Stimulated activated CD4-positive, alpha-beta T cell treated with anti-CD3 and anti-CD28 coated beads, TNF-alpha, amount 100 ng/mL, for 48 hours (primary cell): ENCODE measurements at places on chromosomes 11 and 22.

DNA sequence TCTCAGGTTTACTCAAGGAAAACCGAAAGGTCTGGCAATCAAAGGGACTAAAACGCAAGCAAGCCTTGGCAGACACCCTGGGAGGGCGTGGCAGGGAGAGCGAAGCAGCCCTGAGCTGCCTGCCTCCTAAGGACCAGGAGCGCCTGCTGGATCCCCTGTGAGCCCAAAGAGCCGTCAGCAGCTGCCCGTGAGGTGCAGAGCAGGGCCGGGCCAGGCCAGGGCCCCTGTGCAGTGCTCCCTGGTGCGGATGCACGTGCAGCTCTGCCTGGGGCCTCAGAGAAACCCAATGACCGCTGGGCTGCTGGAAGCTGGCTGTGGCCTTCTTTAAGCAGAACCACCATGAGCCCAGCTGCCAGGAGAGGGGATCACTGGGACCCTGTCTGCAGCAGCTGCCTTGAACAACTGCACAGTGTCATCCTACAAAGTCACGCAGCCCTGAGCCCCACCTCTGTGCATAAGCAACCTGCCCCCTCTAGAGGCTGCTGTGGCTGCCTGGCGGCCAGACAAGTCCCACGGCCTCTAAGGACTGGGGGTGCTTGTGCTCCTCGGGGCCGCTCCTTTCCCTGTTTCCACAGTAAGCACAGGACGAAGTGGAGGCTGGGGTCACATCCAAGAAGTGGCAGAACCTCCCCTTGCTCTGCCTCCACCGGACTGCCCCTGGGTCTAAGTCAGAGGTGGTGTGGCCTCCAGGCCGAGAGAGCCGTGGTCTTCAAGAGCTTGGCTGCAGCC, 29.1 kb upstream of the COMT start:
- DNase-seq: no peak

- DNase-seq: no peak
Measured at GRCh38 chr22:45292731-45293442, 8.1 kb downstream of the UPK3A start.

GRCh38 chr11:22890227-22890626, 30.0 kb upstream of the CCDC179 start:
- no peak for DNase-seq

DNA sequence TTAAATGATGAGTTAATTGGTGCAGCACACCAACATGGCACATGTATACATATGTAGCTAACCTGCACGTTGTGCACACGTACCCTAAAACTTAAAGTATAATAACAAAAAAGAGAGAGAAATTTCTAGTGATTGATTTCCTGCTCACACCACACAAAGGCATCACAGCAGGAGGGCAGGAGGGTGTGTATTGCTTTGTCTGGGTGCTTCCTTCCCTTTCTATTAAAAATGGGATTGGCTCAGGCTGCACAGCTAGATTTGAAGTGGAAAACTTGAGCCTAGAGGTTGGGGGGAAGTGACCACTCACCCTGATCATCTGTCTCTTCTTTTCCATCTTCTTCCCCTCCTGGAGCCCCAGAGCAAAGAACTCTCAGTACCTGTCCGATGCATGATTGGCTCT, 944 bp upstream of the SCGB1D2 start:
- DNase-seq: no peak

GRCh38 chr22:28939394-28939793, 56.0 kb downstream of the ZNRF3 start:
- no peak for DNase-seq

DNA sequence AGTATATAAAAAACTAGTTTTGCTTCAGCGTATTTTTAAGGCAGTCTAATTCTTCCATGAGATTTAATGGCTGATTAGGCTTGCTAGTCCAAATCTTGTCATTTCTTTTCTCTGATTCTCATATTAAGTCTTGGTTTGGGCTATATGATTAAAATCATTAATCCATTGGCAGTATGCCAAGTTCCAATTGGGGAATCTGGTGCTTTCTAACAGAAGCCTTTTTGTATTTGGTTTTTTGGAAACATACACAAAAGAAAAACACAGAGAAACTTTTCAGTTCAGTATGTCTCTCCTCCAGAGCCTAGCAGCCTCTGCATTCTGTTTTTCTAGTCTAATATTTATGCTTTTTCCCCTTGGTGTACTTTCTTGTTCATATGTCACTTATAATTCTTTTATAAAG, 37.9 kb downstream of the SWAP70 start:
- DNase-seq: no peak

GRCh38 chr11:23919455-23919854, 577.4 kb upstream of the LUZP2 start:
- no peak for DNase-seq

DNA sequence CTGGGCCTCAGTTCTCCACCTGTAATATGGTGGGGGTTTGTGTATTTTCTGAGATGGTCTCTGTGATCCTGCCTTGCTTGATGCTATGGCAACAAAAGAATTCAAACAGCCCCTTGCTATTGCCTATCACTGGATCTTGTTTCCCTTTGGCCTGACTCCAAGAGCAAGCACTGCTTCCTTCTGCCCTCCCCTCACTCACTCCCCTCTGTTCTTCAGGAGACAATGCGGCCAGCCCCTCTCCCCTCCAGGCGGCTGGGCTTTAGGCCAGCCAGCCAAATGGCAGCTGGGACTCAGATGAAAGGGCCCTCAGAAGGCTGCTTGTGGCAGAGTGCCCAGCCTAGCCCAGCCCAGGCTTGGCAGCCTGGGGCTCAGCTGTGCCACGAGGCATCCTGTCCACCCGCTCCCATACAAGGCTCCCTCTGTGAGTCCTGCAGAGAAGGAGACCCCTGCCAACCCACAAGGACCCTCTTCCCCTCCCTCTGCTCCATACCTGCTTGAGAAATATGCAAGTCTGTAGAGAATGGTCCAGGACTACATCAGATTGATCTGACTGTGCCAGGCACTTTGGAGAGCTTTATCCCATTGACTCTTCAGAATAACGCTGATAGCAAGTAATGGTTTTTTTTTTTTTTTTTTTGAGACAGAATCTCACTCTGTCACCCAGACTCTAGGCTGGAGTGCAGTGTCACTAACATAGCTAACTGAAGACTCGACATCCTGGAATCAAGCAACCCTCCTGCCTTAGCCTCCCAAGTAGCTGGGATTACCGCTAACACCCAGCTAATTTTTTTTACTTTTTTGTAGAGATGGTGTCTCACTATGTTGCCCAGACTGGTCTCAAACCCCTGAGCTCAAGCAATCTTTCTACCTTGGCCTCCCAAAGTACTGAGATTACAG, 7.6 kb upstream of the KCTD14 start:
- DNase-seq: no peak

DNA sequence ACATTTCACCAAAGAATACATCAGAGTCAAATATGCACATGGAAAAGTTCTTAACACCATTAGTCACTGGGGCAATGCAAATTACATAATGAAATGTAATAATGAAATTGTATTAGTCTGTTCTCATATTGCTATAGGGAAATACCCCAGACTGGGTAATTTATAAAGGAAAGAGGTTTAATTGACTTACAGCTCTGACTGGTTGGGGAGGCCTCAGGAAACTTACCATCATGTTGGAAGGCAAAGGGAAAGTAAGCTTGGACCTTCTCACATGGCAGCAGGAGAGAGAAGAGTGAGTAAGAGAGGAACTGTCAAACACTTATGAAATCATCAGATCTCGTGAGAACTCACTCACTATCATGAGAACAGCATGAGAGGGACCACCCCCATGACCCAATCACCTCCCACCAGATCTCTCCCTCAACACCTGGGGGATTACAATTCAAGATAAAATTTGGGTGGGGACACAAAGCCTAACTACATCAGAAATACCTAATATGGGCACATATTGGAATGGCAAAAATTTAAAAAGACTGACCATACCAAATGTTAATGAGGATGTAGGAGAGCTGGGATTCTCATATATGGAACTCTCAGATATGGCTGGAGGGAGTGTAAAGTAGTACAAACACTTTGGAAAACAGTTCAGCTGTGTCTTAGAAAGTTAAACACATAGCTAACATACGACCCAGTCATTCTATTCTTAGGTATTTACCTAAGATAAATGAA, 65.1 kb upstream of the CD44 start:
- DNase-seq: no peak

DNA sequence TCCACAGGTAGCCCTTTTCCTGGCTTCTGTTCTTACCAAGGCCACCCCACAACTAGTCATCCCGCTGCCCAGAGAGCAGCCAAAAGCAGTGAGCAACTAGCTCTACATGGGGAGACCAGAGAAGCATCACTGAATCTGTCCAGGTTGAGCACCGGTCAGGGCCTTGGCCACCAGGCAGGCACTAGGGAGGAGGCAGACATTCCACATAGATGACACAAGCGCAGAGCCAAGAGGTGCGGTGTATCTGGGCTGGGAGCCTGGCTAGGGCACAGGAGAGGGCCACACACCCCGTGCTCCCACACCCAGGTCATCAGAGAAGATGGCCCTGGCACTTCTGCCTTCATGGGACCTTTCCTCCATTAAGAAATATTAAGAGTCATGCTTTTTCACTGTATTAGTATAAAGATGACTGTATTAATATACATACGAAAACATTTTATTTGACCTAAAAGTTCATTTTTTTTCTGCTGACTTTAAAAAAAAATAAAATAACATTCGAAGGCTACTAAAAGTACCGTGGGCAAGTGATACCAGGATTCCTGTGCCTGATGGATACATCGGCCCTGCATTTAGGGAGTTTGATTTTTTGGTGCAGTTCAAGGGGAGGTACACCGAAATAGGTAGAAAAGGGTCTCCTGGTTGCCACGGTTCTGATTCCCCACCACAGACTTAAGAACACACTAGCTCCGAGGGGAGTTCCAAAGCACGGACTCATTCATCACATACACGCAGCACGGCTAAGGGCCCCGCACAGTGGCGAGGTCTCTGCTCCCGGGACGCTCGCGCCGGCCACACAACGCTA, 1.2 kb downstream of the DGCR2 start:
- no peak for DNase-seq

- DNase-seq: no peak
Measured at GRCh38 chr11:75480185-75481175, 45.3 kb downstream of the GDPD5 start.

DNA sequence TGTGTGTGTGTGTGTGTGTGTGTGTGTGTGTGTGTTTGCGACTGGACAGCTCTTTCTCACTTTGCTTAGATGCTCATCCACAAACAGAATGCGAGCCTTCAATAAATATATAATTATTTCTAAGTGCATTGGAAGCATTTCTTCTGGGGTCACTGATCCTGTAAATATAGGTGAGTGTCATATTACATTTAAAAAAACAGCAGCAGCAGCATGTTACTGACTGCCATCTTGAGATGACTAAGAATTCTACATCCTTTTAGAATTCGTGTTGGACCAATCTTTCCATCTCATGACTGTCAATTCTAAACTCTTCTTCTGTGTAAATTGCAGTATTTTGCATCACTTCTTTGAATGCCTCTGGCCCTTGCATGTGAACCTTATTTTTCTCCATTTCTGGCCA, 238.0 kb upstream of the DDI1 start:
- DNase-seq: no peak

DNA sequence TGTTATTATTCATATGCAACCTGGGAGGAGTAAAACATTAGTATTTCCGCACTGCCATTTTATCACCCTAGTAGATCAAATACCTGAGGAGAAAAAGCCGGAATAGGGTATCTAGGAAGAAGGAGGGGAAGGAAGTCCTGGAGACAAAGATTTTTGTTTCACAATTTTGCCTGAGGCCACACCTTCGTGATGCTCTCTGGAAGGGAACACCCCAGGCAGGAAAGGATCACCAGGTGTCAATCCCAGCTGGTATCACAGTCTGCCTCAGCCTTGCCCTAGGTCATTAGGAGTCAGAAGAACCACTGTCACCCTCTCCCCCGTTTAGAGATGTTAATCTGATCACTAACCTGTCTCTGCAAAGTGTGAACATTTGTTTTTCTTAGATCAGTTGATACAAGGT, 35.4 kb upstream of the IGSF9B start:
- DNase-seq: no peak

GRCh38 chr11:126115816-126116331, 53.2 kb upstream of the CDON start:
- no peak for DNase-seq

GRCh38 chr11:95254716-95255115, 23.7 kb upstream of the SESN3 start:
- DNase-seq: no peak

- no peak for DNase-seq
Measured at GRCh38 chr11:117627259-117627658, 169.8 kb downstream of the DSCAML1 start.
